ENCODE measurements at places on chromosomes 16 and 17.

GRCh38 chr17:33647956-33648355, 354.9 kb upstream of the ASIC2 start:
- DNase-seq, result no peak

DNA sequence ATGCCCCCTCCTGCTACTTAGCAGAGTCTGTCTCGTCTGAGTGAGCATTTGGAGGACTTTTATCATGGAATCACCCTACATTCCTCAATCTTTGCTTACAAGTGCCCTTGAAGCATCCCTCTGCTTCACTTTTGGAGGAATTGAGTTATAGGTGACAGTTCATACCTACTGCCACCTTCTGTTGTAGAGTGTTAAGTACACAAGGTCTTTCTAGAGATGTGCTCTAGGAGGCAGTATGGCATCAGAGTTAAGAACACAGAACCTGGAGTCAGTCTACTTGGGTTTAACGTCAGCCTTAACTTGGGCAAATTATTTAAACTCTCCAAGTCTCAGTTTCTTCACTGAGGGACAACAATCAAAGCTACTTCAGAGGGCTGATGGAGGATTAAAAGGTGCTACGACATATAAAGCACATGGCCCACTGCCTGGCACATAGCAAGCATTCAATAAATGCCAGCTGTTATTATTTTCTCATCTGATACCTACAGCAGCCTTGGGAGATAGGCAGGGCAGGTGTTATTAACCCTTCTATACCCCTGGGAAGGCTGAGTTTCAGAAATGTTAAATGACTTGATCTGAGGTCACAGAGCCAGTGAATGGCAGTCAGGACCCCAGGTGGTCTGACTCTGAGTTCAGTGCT, 62.2 kb downstream of the UTP18 start:
- peak; percentile 9 for DNase-seq

DNA sequence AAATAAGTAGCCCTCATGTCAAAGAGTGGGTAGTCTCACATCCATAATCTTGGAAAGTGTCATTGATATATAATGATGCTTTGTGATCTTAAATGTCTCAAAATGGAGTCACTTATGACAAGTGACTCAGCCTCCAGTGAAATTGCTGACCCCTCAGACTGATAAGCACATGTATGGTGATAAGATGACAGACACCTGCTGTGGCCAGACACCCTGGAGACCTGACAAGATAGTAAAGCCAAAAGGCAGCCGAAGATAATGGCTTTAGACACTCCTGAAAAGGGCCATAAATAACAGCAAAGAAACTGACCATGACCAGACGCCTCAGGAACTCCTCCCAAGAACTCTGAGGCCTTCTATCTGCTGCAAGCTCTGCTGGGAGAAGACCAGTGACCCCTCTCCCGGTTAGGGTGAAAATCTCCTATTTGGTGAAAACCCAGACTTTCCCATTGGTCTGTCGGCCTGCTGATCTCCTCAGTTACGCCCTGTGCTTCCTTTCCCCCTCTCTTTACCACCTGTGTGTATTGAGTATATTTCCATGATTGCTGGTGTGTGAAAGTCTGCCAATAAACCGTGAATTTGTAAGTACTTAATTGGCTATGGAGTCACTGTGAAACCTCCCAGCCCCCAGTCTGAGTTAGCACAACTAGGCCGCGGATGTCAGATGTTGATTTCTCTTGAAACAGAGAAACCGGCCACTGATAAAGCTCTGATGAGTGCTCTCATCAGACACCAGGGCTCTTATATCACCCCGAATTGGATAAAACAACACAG, 226.7 kb upstream of the MYOCD start:
- no peak for DNase-seq

GRCh38 chr16:75271441-75272096, 20.1 kb upstream of the BCAR1 start:
- no peak for DNase-seq

DNA sequence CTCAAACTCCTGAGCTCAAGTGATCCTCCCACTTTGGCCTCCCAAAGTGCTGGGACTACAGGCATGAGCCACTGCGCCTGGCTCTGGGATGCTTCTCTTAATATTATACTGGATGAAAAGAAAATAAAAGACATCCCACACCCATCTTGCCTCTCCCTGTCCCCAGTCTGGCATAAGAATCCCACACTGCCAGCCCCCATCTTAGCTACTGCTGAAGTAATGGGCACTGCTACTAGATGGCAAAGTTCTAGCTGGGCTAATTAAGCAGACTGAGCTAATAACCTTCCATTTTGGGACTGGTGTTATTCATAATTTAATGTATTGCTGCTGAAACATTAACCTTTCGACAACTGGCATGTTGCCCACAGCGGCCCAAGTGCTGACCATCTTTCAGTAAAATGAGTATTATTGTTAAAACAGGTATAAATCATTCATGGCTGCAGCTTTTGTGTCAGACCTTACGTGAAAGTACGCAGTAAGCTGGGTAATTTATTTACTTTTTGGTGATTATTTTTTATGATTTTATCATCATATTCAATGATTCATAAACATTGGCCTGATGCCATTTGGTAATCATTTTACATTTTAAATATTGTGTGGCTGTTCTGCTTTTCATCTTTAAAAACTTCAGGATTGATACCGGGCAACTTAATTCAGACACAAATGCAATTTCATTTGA, 47.4 kb upstream of the ZFHX3 start:
- peak; percentile 37 for DNase-seq

GRCh38 chr17:320139-320538, 32.5 kb downstream of the RPH3AL start:
- no peak for DNase-seq

DNA sequence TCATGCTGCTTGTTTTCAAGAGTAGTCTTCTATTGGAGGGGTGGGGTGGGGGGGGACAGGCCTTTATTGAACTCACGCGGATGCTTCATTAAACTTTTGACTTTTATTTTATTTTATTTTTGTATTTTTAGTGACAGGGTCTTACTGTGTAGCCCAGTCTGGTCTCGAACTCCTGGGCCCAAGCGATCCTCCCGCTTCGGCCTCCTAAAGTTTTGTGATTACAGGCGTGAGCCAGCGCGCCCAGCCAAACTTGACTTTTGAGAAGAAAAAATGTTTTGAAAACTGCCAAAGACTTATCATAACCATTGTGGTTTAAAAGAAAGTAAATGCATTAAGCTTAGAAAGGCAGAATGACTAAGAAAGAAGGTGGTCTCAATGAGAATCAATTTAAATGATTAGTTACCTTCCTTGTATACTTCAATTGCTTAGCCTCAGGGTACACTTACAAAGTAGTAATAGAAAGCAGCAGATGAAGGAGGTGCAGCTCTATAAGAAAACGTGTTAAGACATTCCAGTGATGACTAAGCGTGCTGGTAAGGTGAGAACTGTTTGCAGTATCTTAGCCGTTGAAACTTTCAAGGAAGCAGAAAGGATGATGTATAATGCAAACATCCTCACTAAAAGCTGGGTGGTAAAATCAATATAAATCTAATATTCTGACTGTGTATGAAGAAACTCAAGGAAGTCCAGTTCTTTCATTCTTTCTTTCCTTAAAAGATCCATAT, 1.2 kb downstream of the AP2B1 start:
- no peak for DNase-seq

GRCh38 chr16:3152027-3152276, 17.1 kb downstream of the ZNF213 start:
- no peak for DNase-seq

DNA sequence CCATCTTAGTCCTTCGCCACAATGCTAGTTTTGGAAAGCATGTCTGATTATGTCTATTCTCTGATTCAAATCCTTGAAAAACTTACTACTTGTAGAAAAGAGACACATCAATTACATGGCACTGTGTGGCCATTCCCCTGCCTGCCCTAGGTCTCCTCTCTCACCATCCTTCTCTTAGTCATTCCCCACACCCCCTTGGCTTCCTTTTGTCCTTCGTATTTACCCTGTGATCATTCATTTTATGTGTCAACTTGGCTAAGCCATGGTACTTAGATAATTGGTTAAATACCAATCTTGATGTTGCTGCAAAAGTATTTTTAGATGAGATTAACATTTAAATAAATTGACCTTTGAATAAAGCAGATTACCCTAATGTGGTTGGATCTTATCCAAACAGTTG, 122.9 kb upstream of the CDH11 start:
- no peak for DNase-seq

DNA sequence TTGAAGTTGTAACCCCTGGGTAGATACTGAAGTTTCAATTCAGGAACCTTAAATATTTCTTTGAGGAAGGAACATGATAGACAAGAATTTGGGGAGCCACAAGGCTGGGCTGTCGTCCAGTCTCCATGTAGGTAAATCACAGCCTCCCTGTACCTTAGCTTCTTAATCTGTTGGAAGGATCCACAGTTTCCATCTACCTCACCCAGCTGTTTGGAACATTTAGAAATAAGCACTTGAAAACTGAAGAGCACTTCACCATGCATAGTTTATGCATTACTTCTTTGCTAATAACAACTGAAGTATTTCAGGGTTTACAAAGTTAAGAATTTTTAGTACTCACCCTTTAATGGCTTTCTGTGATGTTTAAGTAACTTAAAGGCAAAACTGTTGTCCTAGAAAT, 17.2 kb downstream of the TXNDC11 start:
- DNase-seq, result no peak

- no peak for DNase-seq
Measured at GRCh38 chr17:75665981-75666380, 973 bp downstream of the RECQL5 start.

GRCh38 chr17:9878786-9879525, 26.1 kb downstream of the RCVRN start:
- DNase-seq, result no peak

- no peak for DNase-seq
Measured at GRCh38 chr17:27893841-27894503, 807 bp upstream of the LYRM9 start.

DNA sequence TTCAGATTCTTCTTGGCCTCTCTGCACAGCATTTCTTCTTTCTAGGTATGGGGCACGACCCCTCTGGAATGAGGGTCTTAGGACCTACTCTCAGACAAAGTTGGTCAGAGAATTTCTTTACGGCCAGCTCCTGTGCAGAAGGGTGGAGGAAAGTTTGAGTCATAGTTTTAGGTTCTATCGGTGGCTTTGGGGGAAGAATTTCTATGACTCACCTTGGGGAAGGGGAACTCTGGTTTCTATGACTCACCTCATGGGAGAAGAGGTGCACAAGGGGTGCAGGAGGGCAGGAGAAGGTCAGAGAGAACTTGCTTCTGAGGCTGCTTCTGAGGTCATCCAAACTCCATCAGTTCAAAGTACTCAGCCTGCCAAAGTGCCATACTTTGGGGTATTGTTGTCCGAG, 2.5 kb upstream of the ABCC12 start:
- DNase-seq, result no peak

DNA sequence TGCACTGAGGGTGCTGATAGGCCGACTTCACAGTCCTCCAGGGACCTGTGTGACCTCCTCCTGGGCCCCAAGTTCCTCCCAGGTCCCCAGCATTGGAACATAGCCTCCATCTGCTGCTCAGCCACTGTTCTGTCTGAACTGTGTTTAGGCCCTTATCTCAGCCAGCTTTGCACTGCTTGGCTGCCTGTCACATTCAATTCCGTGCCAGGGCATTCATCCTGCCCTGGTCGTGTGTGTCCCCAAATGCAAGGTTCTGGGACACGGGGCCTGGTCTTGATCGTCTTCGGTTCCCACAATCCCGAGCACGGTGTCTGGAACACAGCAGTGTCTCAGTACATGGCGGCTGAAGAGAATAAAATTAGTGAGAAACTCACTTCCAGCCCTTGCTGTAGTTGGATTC, 69.9 kb upstream of the NFAT5 start:
- DNase-seq, result no peak

DNA sequence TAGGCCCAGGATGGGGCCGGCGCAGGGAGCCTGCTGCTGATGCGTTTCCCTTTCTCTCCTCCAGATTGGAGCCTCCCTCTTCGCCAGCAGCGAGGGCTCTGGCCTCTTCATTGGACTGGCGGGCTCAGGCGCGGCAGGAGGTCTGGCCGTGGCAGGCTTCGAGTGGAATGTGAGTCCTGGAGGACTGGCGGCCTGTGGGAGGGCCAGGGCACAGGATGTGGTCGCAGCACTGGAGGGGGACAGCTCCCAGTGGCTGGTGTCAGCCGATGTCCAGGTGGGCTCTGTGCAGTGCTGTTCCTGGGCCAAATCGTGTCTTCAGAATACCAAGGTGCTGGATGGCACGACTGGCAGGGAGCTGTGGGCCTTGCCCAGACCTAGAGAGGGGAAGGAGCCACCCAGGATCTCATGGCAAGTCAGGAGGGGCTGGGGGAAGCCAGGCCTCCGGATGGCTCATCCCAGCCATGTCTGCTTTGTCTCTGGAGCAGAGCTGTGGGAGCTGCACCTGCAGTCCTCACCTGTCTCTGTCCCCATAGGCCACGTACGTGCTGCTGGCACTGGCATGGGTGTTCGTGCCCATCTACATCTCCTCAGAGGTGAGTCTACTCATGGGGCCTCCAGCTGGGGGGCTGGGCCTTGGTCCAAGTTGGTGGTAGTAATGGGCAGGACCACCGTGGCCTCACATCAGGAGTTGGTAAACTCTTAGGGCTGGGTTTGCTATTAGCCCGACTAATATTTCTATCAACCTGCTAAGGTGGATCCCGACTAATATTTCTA, 7.3 kb downstream of the SLC5A10 start:
- DNase-seq, result no peak

DNA sequence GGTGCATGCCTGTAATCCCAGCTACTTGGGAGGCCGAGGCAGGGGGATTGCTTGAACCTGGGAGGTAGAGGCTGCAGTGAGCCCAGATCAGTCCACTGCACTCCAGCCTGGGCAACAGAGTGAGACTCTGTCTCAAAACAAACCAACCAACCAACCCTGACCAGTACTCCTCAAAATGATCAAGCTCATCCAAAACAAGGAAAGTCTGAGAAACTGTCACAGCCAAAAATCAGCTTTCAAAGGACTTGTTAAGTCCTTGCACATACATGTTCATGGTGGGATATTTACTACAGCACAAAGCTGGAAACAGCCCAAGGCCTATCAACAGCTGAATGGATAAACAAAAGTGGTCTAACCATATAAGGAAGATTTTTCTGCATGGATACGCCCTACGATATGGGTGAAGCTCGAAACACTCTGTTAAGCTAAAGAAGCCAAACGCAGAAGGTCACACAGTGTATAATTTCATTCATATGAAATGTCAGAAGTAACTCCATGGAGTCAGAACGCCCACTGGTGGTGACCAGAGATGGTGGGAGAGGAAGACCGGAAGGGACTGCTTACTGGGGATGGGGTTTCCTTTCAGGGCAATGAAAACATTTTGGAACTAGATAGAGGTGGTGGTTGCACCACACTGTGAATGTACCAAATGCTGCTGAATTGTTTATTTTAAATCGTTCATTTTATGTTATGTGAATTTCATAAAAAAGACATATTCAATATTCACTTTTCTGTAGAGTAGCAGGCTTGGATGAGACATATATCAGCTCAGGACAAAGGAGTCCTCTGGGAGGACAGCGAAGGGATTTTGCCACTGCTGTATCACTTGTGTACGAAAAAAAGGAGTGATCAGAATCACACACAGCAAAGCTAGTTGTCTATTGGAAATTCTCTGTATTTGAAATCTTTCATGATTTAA, 17.7 kb downstream of the CCL17 start:
- DNase-seq, result peak; percentile 13

DNA sequence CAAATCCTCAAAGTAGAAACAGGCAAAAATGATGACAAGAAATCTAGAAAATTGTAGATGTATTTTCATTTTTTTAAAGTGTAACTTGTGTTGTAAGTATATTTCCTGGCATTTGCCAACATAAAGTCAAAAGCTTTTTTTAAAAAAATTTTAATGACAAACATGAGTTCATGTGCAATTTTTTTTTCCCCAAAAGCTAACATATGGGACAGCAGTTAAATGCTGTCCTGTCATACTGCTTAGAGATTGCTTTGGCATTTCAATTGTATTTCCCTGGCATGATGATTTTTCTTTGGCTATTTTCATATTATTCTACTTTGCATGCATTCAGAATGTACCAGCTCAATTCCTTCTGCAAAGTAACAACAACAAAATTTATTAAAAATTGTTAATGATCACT, 24.5 kb upstream of the CPPED1 start:
- no peak for DNase-seq
